ENCODE measurements at places on chromosomes 7 and 10. TPM values are rescaled to one million over a fixed set of nuclear protein-coding genes. Genes with fewer than 3 reads are reported as not detected.

CH25H gene
- total RNA-seq = 0.26 TPM

HEPACAM2 gene
- 0.09 TPM for total RNA-seq

SPACDR gene
- 0.17 TPM for total RNA-seq

CYP3A4 gene
- total RNA-seq = not detected

SLC26A5 gene
- total RNA-seq = not detected

LEP gene
- not detected for total RNA-seq
